ENCODE measurements at places on chromosomes 6 and 20.

GRCh38 chr6:33770124-33770832 lies 18.7 kb downstream of the LEMD2 start:
- no peak for DNase-seq

DNA sequence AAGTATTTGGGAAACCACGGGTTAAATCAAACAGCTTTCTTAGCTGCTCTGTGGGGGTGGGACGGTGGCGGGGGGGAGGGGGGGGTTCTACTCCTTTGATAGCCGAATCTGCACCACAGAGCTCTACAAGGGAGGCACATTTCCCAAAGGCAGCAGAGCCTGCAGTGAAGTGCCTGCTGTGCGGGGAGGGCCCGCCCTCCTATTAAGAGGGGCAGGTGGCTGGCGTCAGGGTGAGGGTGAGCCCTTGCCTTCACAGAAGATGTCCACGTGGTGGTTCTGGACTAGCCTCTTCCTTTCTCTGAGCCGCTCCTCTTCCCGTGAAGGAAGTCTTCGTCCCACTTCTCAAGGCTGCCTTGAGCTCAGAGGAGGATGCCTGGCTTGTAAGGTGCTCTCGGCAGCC lies 174.9 kb upstream of the THBS2 start:
- peak; percentile 10 for DNase-seq

- no peak for DNase-seq
These were observed 42.8 kb downstream of the FNDC1 start for GRCh38 chr6:159212028-159212427.

DNA sequence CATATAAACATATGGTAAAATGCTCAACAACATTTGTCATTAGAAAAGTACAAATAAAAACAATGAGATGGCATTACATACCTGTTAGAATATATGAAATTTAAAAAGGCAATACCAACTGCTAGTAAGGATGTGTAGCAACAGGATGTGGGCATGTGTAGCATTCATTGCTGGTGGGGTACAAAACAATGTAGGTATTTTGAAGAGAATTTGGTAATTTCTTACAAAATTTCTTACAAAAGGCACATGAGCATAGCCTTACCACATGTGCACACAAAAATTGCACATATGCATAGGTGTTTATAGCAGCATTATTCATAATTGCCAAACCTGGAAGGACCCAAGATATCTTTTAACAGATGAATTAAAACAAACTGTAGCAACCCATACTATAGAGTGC lies 1355.1 kb upstream of the CITED2 start:
- DNase-seq = no peak

DNA sequence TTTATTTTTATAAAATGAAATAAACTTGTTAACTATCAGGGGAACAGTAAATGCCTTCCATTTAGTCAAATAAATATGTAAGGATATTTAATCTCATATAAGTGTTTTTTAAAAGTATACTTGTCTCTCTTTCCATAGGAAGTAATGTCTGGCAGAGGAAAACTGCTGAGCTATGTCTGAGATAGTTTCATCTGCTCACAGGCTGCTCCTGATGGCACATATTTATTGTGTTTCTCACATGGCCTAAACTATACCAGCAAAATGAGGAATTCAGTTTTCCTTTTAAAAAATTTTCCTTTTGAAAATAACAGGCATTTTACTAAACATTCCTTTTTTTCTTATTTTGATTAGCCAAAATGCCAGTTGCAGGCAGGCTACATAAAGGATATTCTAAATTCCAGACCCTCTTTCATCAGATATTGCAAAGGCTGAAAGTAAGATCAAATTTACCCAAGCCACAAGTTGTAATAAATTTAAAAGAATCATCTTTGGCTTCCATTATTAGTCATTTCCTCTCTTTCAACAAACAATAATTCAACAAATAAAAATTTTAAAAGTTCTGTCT lies 60.1 kb upstream of the RNF146 start:
- DNase-seq = no peak

DNA sequence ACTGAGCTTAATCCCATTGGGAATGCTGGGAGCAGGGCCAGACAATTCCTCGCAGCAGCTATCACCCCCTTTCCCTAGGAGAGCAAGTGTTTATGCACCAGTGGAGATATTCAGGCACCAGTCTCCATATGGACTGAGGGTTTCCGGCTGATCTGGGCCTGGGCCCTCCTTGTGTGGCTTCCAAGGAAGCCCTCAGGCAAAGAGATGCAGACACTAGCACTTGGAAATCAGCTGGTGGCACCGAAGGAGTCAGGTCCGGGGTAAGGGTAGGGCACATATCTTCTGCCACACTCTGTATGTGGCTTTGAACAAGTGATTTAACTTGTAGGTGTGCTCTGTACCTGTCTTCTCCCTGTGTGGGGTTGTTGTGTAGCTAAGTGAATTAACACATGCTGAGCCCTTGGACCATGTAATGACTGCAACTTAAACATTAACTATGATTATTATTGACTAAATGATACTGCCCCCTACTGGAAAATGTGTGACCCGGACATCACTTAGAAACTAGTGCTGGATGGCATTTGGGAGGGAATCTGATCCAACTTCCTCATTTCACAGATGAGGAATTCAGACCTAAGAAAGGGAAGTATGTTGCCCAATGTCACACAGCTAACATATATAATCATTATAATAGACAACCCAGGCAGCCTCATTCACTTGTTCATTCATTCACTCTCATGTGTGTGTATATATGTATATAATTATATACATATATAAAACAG lies 19.3 kb upstream of the WFDC2 start:
- peak; percentile 56 for DNase-seq

- no peak for DNase-seq
These were observed 444.0 kb upstream of the SLC35B3 start for GRCh38 chr6:8879334-8879733.

- no peak for DNase-seq
These were observed 277.2 kb upstream of the NT5E start for GRCh38 chr6:85172705-85173104.

DNA sequence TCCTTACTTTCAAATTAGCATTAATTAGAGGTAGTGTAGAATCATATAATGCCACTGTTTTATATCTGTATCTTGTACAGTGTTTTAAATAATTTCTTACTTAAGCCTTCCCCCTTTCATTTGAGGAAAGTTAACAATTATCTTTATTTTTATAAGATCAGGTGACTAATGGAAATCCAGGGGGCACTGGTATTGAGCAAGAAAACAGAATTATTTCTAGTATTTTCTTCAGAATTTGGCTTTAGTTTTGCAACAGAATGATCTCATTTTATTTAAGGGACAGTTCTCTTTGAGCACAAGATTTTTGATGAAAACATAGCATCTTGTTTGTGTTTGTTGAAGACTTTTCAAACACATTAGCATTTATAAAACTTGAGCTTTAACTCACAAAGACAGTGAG lies 55.9 kb downstream of the RNF217 start:
- no peak for DNase-seq

DNA sequence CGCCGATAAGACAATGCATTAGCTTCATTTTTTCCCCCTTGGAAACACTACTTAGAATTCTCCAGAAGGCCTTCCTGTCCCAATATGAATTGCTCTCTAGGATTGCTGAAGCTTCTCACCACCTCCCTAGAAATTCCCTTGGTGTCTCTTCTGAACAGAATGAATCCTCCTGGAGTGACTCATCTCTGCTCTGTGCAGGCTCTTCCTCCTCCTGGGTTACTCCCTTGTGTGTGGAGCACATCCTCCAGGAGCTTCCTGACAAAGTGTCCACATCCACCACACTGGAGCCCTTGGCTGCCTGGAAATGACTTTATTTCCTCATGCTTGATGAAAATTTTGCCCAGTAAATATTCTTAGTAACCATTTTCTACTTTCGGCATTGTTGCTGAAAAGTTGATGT lies 54.4 kb downstream of the DTNBP1 start:
- peak; percentile 90 for DNase-seq

- DNase-seq = no peak
These were observed 63.8 kb downstream of the MBOAT1 start for GRCh38 chr6:20148433-20148832.

GRCh38 chr20:19376451-19377229 lies 164.2 kb downstream of the SLC24A3 start:
- peak; percentile 80 for DNase-seq

DNA sequence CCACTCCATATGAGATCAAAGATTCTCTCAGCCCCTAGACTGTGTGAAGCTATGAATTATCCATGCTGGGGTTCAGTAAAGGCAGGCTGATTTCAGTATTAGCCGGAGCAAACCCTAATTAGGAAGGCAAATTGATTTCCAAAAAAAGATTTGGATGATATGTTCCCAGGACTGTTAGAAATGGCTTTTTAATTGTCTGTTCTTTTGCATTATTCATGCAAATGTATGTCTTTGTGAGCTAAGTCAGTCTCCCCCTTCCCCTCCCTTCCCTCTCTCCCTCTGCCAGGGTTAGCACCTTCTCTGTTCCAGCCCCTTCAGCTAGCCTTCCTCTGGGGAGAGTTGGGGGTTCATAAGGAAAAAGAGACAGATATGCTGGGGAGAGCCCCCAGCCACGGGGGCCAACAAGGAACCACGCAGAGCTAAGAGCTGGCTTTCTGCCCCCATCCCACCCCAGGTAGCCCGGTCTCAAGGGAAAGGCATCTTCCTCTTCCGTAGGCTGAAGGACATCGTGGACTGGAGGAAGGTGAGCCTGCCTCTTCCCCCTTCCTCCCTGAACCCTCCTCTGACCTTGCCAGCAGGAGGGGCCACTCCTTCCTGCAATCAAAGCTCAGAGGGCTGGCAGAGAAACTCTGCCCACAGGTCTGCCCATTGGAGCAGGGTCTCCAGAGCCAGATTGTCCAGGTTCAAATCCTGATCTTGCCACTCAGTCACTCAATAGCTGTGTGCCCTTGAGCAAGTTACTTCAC lies 32.3 kb downstream of the PDRG1 start:
- DNase-seq = no peak

DNA sequence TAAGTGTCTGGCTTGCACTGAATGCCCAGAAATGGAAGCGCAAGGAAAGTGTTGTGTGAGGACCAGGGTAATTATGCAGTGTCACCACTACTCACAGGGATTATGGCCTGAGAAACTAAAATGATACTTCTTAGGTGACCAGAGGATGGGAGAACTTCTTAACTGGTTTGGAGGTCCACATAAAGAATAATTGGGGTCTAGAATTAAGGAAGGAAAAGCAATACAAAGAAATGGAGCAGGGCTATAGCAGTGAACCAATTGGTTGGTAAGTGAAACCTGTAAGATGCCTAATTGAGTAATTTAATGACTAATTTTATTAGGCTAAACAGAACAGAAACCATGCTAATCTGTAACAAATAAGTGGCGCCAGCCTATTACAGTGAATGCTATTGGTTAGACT lies 5.3 kb downstream of the TSPYL4 start:
- no peak for DNase-seq

GRCh38 chr6:36285187-36285671 lies 15.4 kb downstream of the PNPLA1 start:
- no peak for DNase-seq

DNA sequence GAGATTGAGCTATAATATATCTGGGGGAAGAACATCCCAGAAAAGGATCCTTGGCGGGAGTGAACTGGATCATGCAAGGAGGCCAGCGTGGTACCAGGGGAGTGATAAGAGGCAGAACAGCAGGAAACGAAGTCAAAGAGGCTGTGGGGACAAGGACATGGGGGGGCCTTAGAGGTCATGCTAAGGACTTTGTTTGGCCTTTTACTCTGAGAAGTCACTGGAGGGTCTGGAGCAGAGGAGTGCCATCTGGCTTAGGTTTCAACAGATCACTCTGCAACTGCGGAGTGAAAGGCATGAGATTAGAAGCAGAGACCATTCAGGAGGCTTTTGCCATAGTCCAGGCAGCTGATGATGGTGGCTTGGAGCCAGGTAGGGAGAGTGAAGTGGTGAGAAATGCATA lies 24.3 kb downstream of the MRAP2 start:
- DNase-seq = no peak

DNA sequence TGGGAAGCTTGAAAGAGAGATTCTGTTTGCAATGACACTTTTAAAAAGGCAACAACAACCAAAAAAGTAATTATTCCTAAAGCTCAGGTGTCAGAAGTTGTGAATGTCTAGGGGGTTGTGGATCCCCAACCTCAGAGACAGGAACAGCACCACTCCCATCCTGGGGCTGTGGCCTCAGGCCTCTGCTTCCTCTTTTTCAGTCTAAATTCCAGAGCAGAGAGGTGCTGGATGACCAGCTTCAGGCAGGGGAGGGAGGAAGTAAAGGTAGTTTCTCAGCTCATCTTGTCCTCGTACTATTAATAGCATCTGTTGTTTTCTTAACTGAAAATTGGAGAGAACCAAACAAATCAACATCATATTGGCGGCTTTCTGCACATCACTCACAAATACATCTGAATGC lies 8.3 kb downstream of the NT5E start:
- DNase-seq = no peak

DNA sequence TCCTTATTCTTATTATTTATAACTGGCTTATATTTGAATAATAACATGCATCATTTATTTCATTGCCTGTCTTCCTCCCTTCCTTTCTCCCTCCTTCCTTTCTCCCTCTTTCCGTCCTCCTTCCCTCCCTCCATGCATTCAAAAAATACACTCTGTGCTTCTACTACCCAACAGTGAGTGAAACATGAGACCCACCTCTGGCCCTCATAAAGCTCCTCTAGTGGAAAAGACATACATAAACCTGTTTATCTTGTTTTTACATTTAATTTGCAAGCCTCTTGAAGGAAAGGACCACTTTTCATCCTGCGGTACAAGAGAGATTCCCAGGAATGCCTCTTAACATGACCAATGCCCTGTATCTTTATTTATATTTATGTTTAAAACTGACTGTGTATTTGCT lies 21.8 kb upstream of the ISM1 start:
- no peak for DNase-seq

GRCh38 chr6:164749221-164750064 lies 560.0 kb downstream of the C6orf118 start:
- peak; percentile 12 for DNase-seq

DNA sequence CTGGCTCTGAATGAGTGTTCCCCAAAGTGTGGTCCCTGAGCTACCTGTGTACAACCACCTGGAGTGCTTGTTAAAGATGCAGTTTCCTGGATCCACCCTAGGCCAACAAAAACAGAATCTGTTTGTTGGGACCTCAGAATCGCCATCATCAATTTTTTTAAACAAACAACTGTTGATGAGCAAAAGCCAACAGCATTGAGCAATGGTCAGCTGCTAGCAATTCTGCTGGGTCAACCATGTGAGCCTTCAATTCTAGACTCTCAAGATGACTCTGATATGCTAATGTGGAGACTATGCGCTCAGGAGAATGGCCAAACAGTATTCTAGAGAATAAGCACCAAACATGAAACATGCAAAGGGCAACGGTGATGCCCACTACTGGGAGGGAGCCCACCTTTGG lies 64.4 kb upstream of the IYD start:
- DNase-seq = no peak

GRCh38 chr6:123804014-123804786 lies 535 bp downstream of the NKAIN2 start:
- DNase-seq = no peak

DNA sequence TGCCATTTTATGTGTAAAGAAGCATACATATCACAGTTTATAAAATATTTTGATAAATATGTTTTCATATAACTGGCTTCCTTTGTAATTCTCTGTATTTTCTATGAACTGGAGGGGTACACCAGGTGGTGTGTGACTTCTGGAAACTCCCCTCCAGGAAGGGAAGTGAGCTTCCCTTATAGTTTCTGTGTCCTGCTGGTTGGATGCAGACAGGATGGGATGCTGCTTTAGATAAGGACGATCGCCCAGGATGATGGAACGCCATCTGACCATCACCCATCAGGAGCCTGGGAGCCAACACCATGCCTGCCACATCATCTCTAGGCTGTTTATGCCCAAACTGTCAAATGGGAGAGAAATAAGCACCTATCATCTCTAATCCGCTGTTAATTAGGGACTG lies 66.1 kb downstream of the SULF2 start:
- DNase-seq = no peak

GRCh38 chr20:21519136-21519584 lies 5.3 kb upstream of the NKX2-2 start:
- DNase-seq = no peak

GRCh38 chr6:130376936-130377335 lies 11.1 kb downstream of the TMEM200A start:
- no peak for DNase-seq

Measured in RPMI7951 (cell line).